ENCODE measurements at places on chromosomes 13 and 19. TPM values are rescaled to one million over a fixed set of nuclear protein-coding genes. Genes with fewer than 3 reads are reported as not detected.

GRCh38 chr13:47813718-47814117 lies 187.4 kb downstream of the SUCLA2 start:
- no peak for DNase-seq

- no peak for DNase-seq
Observed at GRCh38 chr19:14480700-14481079, 5.5 kb upstream of the PTGER1 start.

TJP3 gene
- 0.93 TPM for total RNA-seq

FAM216B gene
- not detected for total RNA-seq

SLC25A42 gene
- 5.0 TPM for total RNA-seq
